ENCODE measurements at places on chromosomes 1 and 21. TPM values are rescaled to one million over a fixed set of nuclear protein-coding genes. Genes with fewer than 3 reads are reported as not detected.

COL24A1 gene
- total RNA-seq = 0.07 TPM

NAXE gene
- 61.7 TPM for total RNA-seq

BMP8A gene
- 0.17 TPM for total RNA-seq

CYP4Z1 gene
- not detected for total RNA-seq

SELENBP1 gene
- total RNA-seq = not detected

MYCL gene
- not detected for total RNA-seq

BRDT gene
- total RNA-seq = not detected

C1orf53 gene
- 0.39 TPM for total RNA-seq

RGSL1 gene
- total RNA-seq = not detected

OR14K1 gene
- not detected for total RNA-seq
